ENCODE measurements at places on chromosomes 5 and 9.

DNA sequence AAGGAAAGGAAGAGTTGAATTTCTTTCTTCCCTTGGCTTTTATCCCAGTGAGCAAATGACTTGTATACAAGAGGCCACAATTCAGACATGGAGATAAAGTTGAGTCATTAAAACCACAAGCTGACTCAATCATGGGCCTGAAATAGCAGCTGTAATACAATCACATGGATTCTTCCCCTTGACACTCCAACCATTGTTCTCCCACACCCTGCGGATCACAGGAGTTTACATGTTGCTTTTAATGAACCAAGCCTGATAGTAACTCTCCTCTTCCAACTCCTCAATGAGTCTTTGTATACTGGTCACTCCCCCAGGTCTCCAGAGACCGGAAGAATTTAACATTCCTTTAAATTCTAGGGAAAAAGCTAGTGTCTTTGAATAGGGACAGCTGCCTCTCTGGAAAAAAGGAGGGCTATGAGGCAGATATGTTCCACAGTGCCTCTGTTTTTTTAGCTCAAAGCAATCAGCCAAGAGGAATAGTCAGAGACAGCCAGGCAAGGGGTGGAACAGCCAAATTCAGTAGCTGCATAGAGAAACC is 32.4 kb downstream of the PCDHGC5 start:
- peak; percentile 51 for DNase-seq

- no peak for DNase-seq
Measured at GRCh38 chr5:138676556-138677193, 76.5 kb upstream of the CTNNA1 start.

GRCh38 chr5:4970171-4970570 is 170.0 kb upstream of the ADAMTS16 start:
- no peak for DNase-seq

GRCh38 chr5:67561151-67561932 is 364.7 kb upstream of the CD180 start:
- no peak for DNase-seq

DNA sequence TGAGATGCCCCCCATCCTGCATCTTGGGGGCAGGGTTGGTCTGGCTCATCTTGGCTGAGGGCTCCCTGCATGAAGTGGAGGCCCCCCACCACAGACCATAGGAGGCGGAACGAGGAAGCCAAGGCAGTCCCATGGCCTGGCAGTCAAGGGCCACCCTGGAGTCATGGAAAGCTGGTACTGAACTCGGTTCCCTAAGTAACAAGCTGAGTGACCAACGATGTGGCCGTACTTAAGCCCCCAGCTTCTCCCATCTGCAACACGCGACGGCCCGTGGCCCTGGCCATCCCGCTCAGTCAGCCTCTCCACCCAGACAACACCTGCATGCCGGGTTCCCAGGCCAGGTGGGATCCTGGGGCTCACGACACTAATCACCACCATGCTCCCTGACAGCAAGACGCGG is 17.1 kb downstream of the BRD3 start:
- DNase-seq = no peak

GRCh38 chr9:101176384-101176783 is 147.9 kb downstream of the PLPPR1 start:
- peak; percentile 18 for DNase-seq

DNA sequence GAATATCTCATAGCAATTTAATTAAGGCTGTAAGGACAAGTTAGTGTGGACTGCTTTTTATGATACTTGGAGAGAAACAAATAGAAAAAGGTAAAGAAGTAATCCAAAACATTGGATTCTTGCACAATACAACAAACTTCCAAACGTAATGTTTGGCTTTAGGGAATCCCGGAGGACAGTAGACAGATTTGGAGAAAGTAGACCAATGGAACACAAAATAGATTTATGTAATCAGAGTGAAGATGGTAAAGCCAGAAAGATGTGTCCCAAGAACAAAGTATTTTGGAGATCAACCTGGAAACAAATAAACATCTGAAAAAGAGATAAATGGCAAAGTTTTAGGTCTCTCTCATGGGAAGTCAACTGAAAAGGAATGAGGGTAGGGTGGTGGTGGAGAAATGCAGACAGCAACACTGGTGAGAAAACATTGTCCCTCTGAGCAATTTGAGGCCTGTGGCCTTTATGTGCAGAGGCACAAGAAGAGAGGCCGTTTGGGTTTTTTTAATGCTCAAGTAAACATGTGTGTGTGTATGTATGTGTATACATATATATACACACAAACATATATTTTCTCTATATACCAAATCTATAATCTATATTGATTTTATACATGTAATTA is 620.6 kb downstream of the PDE4D start:
- no peak for DNase-seq

DNA sequence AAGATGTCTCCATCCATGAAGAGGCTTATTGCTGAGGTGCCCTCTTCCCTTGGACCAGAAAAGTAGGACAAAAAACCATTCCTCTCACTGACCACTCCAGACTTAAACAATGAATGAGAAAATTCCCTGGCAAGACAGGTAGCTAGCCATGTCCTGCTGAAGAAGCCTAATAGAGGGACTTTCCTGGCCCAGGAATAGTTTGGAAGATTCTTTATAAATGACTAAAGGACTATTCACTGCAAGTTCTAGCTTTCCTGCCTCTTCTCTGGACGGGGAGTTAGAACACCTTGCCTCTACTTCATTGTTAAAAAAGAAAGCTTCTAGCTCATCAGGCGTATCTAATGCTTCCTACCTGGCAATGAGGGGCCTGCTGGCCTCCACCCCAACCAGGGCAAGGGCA is 153.6 kb downstream of the NR3C1 start:
- no peak for DNase-seq

DNA sequence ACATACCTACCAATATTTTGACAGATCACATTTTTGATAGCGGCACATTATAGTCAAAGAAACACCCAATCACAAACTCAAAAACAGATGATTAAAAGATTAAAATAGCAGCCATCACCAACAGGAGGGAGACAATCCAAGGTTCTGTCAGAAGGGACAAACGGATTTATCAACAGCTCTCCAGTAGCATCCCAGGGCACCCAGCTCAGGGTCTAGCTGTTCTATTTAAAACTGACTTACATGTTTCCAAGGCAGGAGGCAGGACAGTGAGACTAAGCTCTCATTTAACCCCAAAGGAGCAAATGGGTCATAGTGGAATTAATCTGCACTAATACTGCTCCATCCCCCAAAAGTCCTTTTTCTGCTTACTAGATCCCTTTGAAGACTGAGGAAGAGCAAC is 3.2 kb downstream of the AGTPBP1 start:
- DNase-seq = no peak

GRCh38 chr5:88956416-88956815 is 73.4 kb upstream of the MEF2C start:
- DNase-seq = no peak

GRCh38 chr9:109961626-109962025 is 181.6 kb downstream of the PALM2AKAP2 start:
- no peak for DNase-seq

- no peak for DNase-seq
Measured at GRCh38 chr5:5217371-5217770, 77.2 kb downstream of the ADAMTS16 start.

- DNase-seq = peak; percentile 29
Measured at GRCh38 chr9:112112519-112112918, 62.6 kb downstream of the SUSD1 start.

DNA sequence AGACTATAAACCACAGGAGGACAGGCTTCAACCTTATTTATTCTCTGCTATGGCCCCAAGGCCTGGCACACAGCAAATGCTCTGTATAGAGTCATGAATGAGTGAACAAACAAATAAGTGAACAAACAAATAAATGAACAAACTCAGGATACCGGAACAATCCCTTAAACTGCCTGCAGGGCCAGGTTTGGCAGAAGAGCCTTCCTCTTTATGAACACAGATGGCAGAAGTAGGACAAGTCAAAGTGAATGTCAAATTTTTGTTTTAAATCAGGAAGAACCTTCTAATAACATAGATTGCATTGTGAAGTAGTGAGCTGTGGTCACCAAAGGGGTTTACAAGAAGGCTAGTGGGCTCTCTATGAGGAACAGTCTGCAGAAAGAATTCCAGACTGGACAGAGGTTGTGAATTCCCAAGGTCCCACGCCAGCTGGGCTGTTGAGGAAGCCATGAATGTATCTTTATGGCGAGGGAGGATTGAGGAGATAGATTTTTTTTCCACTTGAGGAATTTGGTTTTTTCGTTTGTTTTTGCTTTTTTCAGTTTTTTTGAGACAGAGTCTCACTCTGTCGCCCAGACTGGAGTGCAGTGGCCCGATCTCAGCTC is 30.3 kb upstream of the STING1 start:
- DNase-seq = peak; percentile 17

DNA sequence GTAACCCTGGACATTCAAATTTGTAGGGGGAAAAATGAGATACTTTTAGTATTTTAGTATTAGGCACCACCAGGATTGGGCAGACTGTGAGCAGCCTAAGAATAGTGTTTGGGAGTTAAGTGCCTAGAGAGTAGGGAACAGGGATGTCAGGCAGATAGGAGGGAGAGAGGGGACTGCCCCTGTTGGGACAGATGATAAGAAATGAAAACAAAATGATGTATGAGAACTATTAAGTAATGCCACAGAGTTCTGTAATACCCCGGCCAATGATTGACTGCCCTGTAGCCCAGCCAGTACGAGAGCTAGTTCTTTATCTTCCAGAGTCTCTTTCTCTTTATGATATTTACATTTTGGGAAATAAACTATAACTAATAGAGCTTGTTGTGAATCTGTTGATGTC is 24.4 kb downstream of the ARHGAP26 start:
- DNase-seq = no peak

DNA sequence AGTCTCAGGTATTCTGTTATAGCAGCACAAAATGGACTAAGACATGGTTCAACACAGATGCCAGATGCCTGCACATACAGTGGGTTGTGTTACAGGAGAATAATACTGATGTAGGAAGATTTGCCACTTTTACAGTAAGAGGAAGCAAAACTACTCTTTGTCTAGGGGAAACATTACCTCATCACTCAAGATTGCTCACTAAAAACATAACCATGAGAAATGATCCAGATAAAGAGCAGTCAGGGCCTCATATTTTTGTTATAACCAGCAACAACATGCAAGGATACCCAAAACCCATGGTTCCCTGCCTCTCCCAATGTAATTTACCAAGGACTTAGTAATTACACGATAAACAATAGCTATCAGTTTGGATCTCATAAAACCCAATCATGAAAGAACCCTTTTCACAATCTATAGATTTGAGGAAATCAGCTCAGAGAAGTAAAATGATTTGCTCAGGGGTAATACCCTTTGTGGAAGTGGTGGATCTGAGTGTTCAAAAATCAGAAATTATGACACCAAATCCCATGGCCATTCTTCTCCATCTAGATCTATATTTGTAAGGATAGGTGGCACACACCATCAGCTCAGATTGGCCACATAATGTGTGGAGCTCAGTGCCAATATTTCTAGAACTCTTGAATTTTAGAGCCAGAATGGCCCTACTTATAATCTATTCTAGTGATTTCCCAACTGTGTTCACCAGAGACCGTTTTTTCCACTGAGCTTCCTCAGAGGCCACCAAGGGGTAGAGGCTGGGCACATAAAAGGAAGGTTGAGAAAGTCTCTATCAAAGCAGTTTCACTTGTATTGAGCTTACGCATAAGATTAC is 27.8 kb downstream of the DPYSL3 start:
- DNase-seq = peak; percentile 81

GRCh38 chr9:71592400-71592799 is 175.9 kb downstream of the CEMIP2 start:
- DNase-seq = no peak

DNA sequence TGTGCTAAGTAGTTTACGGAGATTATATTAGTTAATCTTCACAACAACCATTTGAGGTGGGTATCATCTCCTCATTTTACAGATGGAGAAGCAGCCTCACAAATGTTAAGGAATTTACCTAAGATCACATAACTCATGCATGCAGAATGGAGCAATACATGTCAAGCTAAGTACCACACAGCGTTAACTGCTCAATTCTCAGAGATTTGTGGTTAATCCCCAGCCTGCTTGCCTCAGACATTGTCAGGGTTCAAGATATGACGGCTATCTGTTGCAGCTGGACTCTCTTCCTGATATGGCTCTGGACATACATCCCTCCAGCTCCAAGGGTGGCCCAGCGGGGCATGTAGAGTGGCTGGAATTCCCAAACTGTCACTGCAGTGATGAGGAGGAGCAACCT is 7.3 kb upstream of the ZNF346 start:
- no peak for DNase-seq

DNA sequence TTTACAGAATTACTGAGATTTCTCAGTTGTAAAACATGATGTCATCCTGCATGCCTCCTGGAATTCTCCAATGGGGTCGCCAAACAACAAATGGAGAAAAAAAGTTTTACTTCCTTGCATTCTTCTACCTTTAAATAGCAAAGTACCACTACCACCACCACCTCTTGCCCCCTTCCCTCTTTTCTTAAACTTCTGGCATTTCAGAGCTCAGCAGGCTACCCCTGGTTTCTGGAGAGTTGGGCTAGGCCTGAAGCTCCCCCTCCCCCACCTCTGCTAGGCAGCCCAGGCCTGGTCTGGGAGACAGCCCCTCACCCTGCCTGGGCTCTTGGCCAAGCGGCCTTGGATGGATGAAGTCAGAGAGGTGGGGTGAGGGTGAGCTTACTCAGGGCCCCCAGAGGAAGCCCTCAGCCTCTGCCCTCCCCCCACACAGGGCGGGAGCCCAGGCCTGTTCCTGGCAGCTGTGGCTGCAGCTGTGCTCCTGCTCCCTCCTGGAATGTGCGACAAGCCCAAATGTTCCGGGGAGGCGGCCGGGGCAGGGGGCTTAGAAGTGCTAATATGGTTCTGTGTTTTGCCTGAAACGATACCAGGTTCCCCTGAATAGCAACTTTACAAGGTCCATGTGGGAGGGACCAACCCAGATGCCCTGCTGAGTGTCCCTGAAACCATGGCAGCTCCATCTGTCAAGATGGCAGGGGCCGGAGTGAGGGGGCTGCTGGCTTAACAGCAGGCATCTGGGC is 6.0 kb upstream of the CCIN start:
- DNase-seq = no peak

DNA sequence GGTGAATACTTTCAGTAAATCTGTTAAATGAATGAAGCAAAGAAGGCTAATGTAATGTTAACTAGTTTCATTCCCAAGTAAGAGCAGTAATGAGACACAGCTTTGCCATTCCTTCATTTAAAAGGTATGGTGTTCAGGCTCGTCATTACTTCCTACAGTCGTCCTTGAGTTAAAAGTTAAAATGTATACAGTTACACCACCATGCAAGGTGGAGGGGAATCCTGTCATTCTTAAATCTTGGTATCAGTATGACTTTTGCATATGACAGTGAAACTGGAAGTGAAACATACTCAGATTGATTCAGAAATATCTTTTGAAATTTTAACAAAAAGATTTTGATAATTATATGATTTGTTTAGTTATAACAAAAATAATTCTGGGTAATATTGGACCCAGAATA is 25.9 kb downstream of the MTRR start:
- DNase-seq = no peak

All from DMS53 (cell line).